ENCODE measurements at places on chromosomes 13 and 19. TPM values are rescaled to one million over a fixed set of nuclear protein-coding genes. Genes with fewer than 3 reads are reported as not detected.
A peak's percentile ranks its signal among the peaks of the same experiment; 100 is the strongest.

- no peaks in the 10 kb centered on the region for H3K4me1 ChIP-seq
- H3K27ac ChIP-seq, result no peak overlapping the region
- no peak for DNase-seq
- H3K36me3 ChIP-seq, result no peaks in the 10 kb centered on the region
- peaks cover 12% of the 10 kb centered on the region for H3K27me3 ChIP-seq
- no peak overlapping the region for H3K4me3 ChIP-seq
These were observed 5.3 kb downstream of the KANK3 start for GRCh38 chr19:8337728-8338127.

The FBN3 gene
- 0.02 TPM for polyA plus RNA-seq

DNA sequence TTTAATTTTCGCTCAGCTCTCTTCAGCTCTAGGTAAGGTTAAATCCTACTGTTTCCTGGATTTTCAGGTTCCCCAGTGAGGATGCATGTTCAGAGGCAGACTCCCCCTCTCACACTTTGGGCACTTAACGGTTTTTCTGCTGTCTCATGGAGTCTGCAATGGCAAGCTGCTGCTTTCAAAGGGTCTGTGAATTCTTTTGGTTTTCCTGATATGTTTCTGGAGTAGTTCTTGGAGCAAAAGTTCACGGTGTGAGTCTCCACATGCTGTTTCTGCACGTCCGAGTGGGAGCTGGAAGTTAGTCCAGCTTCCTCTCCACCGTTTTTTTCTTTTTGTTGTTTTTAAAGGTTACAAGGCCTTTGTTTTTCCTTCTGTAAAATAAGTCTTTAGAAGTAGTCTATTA is 35.4 kb downstream of the DNAJC15 start:
- no peak overlapping the region for H3K4me3 ChIP-seq
- no peak overlapping the region for H3K27ac ChIP-seq
- no peaks in the 10 kb centered on the region for H3K36me3 ChIP-seq
- DNase-seq, result no peak
- H3K27me3 ChIP-seq, result no peaks in the 10 kb centered on the region

The FFAR2 gene
- 2.5 TPM for polyA plus RNA-seq

GRCh38 chr19:52171321-52172169 is at the start of gene ZNF836:
Gene ZNF836 (minus strand): TSS chr19:52171621. CDS start chr19:52168072, 3,549 bp downstream.
- peak within 1 kb of the TSS; percentile 75 for H3K4me3 ChIP-seq
- H3K27ac ChIP-seq, result peak within 1 kb of the TSS; percentile 44
- H3K4me1 ChIP-seq, result no peaks in the 10 kb centered on the region
- no peaks in the 10 kb centered on the region for H3K36me3 ChIP-seq
